ENCODE measurements at places on chromosomes 1 and 21. TPM values are rescaled to one million over a fixed set of nuclear protein-coding genes. Genes with fewer than 3 reads are reported as not detected.

The SPATC1L gene
- total RNA-seq: 79.4 TPM

The SYT14 gene
- 0.41 TPM for total RNA-seq

DNA sequence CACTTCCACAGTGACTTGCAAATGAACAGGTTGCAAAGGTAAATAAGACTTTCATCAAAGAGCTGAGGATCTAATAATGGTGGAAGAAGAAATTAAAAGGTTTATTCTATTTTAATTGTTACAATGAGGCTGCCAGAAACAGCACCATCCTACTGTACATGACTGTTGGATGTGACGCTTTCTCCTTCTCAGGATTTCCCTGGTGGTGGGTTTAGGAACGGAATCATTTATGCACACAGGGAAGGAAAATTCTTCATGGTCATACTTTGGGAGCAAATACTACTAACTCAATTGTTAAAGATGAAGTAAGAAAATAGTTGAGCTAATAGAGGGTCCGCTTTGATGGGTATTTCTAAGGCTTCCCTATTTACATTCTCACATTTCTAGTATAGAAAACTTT is 22.2 kb upstream of the LYPLAL1 start:
- no peak for DNase-seq
- no peaks in the 10 kb centered on the region for H3K4me1 ChIP-seq

DNA sequence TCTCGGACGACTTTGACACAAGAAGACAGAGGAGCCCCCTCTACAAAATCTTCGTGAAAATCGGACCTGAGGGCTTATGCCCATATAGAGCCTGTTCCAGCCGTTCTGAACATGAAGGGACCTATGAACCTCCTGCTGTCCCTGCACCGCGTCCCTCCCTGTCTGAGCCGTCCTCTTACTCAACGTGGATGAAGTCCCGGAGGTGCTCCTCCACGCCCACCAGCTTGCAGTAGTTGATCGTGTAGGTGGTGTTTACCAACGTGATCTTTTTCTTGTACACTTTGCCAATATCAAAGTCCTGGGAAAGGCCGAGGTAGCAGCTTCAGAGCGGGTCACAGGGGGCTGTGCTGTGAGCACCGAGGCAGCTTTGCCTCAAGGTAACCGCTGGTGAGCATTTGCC is 40.0 kb downstream of the CFAP74 start:
- no peaks in the 10 kb centered on the region for H3K36me3 ChIP-seq
- H3K27me3 ChIP-seq: no peaks in the 10 kb centered on the region
- H3K27ac ChIP-seq: no peak overlapping the region
- DNase-seq: no peak

DNA sequence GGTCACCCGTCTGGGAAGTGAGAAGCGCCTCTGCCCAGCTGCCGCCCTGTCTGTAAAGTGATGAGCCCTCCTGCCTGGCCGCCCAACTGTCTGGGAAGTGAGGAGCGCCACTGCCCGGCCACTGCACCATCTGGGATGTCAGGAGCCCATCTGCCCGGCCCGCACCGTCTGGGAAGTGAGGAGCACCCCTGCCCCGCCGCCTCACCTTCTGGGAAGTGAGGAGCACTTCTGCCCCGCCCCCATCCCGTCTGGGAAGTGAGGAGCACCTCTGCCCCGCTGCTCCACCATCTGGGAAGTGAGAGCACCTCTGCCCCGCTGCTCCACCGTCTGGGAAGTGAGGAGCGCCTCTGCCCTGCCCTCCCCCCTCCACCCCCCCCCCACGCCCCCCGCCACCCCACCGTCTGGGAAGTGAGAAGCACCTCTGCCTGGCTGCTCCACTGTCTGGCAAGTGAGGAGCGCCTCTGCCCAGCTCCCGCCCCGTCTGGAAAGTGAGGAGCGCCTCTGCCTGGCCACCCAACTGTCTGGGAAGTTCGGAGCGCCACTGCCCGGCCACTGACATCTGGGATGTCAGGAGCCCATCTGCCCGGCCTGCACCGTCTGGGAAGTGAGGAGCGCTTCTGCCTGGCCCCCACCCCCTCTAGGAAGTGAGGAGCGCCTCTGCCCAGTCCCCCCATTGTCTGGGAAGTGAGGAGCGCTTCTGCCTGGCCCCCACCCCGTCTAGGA is 4.5 kb upstream of the ZZZ3 start:
- H3K4me3 ChIP-seq: no peak overlapping the region
- H3K36me3 ChIP-seq: no peaks in the 10 kb centered on the region
- no peaks in the 10 kb centered on the region for H3K27me3 ChIP-seq
- H3K27ac ChIP-seq: no peak overlapping the region
- H3K4me1 ChIP-seq: no peaks in the 10 kb centered on the region
- DNase-seq: no peak

DNA sequence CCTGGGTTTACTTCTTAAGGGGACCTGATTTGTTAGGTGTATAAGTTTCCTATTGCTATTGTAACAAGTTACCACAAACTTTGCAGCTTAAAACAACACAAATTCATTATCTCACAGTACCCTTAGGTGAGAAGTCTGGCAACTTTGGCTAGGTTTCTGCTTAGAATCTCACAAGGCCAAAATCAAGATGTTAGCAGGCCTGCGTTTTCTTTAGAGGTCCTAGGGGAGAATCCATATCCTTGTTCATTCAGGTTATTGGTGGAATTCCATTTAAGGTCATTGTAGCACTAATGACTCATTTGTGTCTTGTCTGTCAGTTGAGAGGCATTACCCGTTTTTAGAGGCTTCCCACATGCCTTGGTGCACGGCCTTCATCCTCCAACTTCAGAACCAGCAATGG is 8.2 kb upstream of the SH2D1B start:
- H3K27me3 ChIP-seq: no peaks in the 10 kb centered on the region
- DNase-seq: no peak
- no peak overlapping the region for H3K27ac ChIP-seq
- no peak overlapping the region for H3K4me3 ChIP-seq
- H3K4me1 ChIP-seq: no peaks in the 10 kb centered on the region

- H3K27me3 ChIP-seq: no peaks in the 10 kb centered on the region
- H3K27ac ChIP-seq: peak within 1 kb of the TSS; percentile 86
- H3K36me3 ChIP-seq: no peaks in the 10 kb centered on the region
- peak within 1 kb of the TSS; percentile 65 for H3K4me3 ChIP-seq
- peak; percentile 98 for DNase-seq
Observed at GRCh38 chr1:151165738-151166504, at the start of the genes LYSMD1 and SCNM1. TSS of gene LYSMD1 (minus strand) at chr1:151165902. CDS start at chr1:151165258, 644 bp downstream. TSS of gene SCNM1 (plus strand) at chr1:151166144. CDS start at chr1:151166153, 9 bp downstream.

All from prostate gland (tissue), 2 donors.